ENCODE measurements at places on chromosomes 2 and 18.

DNA sequence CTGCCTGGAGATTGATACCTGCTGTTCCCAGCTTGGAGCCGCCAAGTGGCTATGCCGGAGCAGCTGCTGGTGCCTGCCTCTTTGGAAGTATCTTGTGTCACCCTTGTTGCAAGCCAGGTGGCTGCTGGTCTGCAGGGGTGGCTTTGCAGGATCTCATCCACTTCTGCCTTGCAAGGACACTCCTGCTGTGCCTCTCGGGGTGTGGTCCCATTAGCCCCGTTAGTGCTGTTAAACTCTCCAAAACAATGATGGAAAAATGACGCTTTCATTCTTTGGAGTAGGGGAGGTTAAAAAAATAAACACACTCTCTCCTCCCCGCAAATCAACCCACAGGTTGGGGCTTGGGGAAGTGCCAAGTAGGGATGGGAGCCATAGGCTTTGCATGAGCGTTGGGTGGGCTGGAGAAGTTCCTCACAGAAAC, 352.8 kb downstream of the RNF144A start:
- no peak for DNase-seq

DNA sequence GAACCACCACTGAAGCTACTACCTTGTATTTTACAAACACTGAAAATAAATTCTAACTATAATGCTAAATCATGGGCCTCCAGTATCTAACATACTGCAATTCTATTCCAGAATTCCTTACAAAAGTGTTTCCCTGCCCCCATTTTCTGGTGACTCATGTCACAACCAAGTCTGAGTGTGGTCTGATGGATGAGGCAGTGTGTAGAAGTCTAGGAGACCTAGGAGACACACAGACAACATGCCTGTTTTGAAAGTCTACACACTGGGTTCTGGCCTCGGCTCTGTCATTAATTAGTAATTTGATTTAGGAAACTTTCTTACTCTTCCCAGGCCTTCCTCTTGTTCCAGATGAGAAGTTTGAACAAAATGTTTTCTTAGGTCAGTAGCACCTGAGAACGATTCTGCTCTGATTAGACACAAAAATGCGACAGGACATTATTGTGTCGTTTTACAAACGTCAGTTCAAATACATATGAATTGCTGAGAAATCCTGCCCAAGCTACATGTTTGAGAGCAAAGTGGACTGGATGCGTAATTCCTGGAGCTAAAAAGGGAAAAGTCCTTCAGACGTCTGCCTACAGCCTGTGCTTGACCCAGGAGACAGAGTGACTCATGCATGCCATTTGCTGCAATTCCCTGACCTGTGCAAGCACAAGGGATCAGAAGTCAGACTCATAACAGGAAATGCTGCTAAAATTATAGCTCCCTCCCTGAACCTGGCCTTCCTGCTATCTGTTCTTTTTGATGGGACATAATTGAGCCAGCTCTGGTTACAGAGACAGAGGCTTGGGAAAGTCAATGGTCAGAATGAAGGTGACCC, 494.4 kb downstream of the SOX11 start:
- no peak for DNase-seq

- DNase-seq: no peak
Measured at GRCh38 chr2:131389657-131390056, 25.7 kb upstream of the RAB6D start.

DNA sequence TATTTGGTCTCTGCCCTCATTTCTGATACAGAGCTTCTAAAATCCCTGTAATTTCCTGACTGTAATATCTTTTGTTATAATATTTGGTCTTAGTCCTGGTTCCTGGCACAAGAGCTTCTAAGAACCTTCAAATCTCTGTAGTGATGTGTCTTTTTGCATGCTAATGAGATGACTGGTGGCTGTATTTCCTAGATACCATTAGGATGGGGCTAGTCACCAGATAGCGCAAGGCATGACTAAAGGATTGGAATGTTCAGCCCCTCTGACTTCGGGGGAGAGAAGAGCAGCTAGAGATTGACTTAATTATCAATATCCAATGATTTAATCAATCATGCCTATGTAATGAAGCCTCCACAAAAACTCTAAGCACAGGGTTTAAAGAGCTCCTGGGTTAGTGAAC, 620.8 kb upstream of the ACVR2A start:
- DNase-seq: no peak

DNA sequence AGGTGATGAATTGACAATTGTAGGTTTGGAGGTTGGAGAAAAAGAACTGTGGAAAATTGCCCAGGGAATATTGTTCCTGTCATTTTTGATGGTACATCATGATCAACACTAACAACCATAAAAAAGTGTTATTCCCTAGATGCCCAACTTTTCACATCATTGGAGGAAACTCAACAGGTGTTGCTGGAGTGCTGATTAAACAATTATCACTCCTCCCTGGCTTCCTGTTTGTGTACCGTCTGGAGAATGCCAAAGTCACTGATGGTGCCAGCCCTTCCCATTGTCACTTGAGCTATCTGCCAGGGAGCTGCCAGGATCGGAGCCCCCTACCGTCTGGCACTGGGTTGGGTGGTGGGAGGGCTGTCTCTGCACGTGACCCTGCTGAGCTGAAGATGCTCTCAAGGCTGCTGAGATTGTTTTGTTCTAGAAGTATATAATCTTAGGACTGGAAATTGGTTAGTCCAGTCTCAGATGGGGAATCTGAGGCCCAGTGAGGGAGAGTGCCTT, 156.9 kb downstream of the PRKCE start:
- no peak for DNase-seq

GRCh38 chr2:181807526-181807925, 84.0 kb upstream of the ITPRID2 start:
- DNase-seq: no peak

DNA sequence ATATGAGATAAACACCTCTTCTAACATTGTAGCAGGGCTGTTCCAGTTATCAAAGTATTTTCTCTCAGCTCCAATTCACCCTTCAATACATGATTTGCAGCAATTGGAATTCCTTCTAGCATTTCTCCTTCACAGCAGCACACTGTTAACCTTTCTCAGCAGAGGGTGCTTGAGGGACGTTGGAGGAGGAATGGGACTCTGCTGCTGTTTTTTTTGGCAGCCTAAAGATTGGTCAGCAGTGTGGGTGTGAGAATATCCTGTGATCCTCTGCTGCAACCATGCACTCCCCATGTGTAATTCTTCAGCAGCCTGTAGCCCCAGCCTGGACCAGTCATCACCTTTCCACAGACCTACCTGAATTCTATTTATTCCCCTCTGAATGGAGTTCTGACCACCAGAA, 1708.9 kb upstream of the CELF4 start:
- no peak for DNase-seq

- DNase-seq: no peak
Measured at GRCh38 chr18:21047126-21047525, 64.5 kb downstream of the ROCK1 start.

DNA sequence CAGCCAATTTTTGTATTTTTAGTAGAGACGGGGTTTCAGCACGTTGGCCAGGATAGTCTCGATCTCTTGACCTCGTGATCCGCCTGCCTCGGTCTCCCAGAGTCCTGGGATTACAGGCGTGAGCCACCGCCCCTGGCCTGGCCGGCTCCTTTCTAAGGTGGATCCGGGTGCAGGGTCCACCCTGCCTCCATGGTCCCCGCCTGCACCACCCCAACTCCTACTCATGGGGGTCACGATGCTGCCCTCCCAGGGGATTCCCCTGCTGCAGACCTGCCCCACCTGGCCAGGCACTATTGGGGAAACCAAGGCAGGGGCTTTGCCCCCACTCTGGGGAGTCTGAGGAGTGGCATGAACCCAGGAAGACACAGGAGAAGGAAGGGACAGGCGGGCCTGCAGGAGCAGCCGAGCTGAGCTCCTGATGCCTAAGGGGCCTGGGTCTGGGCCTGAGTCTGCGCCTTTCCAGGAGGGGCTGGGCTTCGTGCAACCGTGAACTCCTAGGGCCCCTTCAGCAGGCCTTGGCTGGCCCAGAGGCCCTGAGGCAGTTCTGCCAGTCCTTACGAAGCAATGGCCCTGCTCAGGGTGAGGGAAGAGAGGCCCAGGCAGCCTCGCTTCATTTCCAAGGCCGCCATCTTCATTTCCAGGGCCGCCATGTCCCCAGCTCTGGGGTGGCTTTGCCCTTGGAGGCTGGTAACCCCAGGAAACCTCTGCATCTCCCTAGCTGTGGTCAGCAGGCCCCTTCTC, 67.2 kb upstream of the SMAD7 start:
- no peak for DNase-seq

- no peak for DNase-seq
Measured at GRCh38 chr18:41436772-41437171, 518.3 kb upstream of the PIK3C3 start.

- DNase-seq: no peak
Measured at GRCh38 chr2:141062031-141062430, 1068.8 kb downstream of the LRP1B start.
